ENCODE measurements at places on chromosomes 2 and 18.

DNA sequence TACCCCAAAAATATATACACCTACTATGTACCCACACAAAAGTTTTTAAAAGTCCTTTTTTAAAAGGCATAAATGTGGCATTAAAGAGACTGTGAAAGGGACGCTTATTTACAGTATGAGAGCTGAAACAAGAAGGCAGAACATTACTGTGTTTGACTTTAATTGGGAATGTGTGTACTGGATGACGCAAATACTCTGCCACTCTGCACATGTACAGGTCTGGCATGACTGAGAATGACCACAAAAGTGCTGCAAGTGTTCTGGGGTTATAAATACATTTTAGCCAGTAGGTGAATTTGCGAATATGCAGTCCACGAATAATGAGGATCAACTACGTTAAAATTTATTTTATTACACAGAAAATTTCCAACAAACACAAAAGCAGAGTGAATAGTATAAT lies 11.4 kb downstream of the DARS1 start:
- no peak for DNase-seq

GRCh38 chr2:51638811-51639210 lies 606.9 kb upstream of the NRXN1 start:
- no peak for DNase-seq

- DNase-seq, result peak; percentile 19
Measured at GRCh38 chr2:1817256-1818051, 73.1 kb upstream of the PXDN start.

DNA sequence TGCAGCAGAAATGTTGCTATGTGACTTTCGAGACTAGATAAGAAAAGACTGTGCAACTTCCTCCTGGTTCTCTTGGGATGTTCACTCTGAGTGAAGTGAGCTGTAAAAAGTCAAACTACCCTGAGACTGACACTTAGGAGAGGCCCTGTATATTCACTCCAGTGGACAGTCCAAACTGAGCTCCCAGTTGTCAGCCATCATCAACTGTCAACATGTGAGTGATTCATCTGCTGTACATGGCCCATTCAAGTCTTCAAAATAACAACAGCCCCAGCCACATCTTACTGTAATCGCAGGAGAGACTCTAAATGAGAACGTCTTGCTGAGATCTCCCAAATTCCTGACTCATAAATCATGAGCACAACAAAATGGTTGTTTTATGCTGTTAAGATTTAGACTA lies 8.5 kb upstream of the UNC80 start:
- no peak for DNase-seq

DNA sequence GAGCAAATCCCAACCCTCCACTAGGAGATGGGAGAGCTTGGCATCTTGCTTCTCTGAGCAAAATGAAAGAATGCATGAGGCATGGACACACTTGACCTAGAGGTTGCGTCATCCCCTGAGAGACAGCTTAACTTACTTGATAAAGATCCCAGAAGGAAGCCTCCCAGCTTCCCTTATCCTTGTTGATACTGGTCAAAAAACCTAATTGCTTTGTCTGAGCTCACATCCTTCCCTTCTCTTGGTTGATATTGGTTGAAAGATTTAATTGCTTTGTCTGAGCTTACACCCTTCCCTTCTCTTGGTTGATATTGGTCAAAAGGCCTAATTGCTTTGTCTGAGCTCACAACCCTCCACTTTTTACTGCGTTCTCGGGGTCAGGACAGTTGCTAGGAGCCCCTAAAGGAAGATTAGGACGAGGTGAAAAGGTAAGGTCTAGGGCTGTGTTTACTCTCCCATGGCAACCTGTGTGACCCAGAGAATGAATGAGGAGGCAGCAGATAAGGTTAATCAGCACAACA lies 12.2 kb upstream of the BOD1L2 start:
- no peak for DNase-seq

DNA sequence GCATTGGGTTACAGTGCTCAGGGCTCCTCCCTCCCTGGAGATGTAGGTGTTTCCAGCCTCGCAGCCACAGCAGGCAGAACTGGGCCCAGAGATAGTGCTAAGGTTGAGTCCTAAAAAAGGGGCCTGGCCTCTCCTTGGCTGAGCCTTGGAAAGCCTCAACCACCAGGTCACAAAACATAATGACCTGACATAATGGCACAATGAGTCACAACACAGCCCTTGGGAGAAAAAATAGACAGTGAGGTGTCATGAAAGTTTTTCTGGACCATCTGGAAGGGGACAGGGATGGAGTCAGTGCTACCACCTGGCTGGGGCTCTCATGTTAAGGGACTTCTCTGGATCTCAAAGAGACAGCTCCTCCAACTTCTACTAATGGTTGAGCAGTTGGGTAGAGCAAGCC lies 92.4 kb upstream of the LCLAT1 start:
- DNase-seq, result no peak

DNA sequence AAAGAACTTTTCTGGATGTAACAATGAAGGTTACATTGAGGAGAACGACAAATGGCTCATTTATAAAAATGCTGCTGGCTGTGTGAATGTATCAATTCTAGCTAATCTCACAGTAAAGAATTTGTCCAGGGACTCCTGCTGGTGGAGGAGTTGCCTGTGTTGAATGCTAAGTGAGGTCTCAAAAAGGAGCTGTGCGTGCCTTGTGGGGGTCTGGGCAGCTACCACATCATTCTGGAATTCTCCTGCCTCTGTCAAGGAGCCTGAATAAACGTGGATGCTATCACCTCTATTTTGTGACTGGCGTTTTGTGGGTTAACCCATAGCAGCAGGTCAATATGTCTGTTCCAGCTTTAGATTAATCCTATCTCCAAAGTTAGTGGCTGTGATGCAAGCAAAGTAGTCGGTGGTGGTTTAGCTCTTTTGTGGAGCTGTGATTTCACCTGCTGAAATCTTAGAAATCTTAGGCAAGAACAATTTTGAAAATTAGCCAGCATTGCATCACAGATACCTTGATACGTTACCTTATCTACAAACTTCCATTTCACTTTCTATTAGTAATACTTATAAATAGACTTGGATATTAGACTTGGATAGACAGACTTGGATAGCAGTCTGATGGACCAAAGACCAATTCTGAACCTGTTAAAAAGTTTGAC lies 96.8 kb downstream of the MTCL1 start:
- no peak for DNase-seq

- DNase-seq, result no peak
Measured at GRCh38 chr2:233147829-233148167, 87.7 kb downstream of the INPP5D start.

DNA sequence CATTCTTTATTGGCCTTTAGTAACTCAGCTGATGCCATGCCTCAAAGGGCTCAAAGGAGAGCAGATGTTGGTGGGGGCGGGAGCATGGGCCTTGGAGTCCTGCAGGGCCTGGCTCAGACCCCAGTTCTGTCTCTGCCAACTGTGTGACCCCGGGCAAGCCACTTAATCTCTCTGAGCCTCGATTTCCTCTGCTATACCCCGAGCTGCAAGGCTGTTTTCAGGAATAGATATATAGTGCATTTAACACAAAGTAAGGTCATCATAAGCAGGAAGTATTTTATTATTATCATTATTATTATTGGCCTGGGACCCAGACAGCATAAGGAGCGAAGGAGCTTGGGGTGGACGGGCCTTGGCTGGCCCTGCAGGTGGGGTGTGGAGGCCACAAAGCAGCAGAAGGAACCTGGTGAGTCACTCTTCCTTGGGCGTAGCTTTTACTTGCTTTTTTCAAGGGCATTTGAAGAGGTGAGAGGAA lies 162.7 kb downstream of the INHBB start:
- no peak for DNase-seq

DNA sequence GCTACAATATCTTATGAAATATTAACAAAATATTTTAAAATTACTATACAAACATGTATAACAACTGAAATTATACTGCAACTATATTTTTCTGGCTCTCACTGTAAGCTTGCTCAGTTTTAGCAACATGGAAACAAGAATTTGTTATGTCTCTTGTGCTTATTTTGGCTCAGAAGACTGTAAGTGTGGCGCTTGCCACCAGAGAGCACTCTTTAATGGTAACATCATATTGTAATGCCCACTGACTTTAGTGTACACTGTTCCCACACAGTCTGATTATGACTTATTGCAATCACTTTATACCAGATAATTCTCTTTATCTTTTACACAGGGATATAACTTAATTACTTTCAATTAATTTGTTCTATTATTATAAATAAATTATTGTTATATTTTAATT lies 1500.6 kb upstream of the TMEFF2 start:
- peak; percentile 33 for DNase-seq

- DNase-seq, result no peak
Measured at GRCh38 chr18:79641722-79642497, 37.7 kb upstream of the CTDP1 start.

- DNase-seq, result no peak
Measured at GRCh38 chr18:9834551-9834950, 51.2 kb upstream of the TXNDC2 start.

- peak; percentile 51 for DNase-seq
Measured at GRCh38 chr2:233448575-233448974, 94.3 kb downstream of the DGKD start.

GRCh38 chr2:98546186-98546585 lies 62.1 kb downstream of the COA5 start:
- DNase-seq, result no peak

DNA sequence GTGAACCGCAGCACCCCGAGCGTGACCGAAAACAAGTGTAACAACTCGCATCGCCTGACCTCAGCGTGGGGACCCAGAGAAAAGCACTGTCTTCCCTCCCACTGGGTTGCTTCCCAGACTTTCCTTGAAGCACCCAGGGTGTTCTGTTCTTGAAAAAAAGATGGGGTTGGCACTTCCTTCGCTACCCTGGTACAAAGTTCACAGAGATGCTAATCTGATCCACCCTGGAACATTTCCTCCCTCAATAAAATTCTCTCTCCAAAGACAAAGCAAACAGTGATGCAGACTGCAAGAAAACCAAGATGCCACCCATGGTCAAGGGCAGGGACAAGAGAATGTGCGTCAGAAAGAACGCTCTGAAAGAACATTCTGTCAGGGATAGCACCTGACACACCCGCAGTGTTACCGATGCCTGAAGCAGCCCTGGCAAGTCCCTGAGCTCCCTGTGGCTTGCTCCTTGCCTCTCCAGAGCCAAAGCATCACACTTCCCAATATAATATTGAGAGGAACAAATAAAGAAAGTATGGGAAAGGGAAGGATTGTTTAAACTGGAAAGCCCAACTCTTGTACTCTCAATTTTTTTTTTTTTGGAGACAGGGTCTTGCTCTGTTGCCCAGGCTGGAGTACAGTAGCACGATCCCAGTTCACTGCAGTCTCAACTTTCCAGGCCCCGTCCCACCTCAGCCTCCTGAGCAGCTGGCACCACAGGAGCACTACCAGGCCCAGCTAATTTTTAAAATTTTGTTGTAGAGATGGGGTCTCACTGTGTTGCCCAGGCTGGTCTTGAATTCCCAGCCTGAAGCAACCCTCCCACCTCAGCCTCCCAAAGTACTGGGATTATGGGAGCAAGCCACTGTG lies 70.7 kb downstream of the TBC1D8 start:
- peak; percentile 30 for DNase-seq

- DNase-seq, result no peak
Measured at GRCh38 chr2:224094413-224094812, 55.3 kb upstream of the SERPINE2 start.

DNA sequence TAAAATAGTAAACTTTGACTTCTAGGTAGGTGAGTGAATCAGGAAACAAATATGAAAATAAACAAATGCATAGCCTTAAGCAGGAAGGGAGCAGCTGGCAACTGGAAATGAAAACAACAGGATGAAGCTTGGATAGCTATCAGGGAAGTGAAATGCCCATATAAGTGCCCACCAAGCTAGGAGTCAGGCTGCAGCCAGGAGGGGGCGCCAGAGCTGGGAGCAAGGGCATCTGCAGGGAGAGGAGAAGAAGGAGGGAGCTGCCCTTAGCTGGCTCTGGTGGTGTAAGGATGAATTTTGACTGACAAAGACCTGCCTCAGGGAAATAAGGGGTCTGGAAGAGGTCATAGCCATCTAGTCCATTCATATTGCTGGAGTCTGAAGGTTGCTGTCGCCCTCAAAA lies 298.3 kb downstream of the TDRD15 start:
- DNase-seq, result no peak

GRCh38 chr2:19073522-19073921 lies 284.9 kb downstream of the OSR1 start:
- DNase-seq, result peak; percentile 44

DNA sequence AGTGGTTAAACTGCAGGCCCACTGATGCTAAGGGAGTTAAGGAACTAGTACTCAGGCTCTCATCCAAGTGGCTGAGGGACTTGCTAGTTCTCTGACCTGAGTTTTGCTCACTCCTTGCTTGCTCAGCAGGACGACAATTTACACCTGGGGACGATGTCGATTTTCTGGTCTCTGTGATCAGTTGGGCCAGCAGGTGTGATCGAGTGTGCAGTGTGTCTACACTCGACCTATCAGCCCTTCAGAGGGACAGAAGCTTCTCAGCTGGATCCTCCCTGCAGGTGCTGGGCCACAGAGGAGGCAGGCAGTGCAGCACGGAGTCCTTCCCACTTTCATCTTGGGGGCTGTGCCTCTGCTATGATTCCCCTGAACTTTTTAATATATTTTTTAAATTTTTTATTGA lies 71.5 kb downstream of the KCNS3 start:
- DNase-seq, result no peak

GRCh38 chr2:97660044-97660774 lies 3.6 kb downstream of the ACTR1B start:
- DNase-seq, result no peak

GRCh38 chr2:15735484-15736326 lies 144.0 kb downstream of the DDX1 start:
- DNase-seq, result no peak

DNA sequence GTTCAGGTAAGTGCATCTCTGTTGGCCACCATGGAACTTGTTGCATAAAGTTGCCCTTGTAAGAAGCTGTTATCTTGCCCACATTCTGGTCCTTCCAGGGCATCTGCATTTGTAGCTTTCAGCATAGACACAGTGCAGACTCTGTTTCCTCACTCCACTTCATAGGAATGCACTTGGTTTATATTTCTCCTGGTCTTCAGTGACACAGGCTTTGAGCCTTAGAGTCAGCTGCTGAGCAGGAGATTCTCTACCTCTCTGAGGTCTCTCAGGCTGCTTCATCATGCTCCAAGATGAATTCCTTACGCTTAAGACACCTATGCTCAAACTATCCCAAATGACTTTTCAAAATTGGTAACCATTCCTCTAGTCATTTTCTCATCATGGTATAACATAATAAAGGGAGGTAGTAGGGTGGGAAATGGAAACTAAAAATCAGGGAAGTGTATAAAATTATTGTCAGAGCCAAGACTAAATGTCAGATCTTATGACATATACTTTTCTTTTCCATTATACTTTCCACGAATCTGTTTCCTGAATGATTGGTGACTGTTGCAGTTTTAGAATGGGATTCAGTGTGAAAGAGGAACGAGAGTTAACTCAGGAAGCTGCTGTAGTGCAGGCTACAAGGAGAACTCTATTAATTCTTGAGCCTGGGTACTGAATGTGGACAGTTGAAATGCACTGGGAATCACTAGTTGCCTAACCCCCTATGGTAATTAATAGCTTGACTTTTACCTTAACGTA lies 72.0 kb downstream of the GALNT1 start:
- DNase-seq, result no peak

- DNase-seq, result no peak
Measured at GRCh38 chr2:99297994-99298393, 3.0 kb downstream of the LYG1 start.

Data from NCI-H460 (cell line).